ENCODE measurements at places on chromosomes 1 and 21.

DNA sequence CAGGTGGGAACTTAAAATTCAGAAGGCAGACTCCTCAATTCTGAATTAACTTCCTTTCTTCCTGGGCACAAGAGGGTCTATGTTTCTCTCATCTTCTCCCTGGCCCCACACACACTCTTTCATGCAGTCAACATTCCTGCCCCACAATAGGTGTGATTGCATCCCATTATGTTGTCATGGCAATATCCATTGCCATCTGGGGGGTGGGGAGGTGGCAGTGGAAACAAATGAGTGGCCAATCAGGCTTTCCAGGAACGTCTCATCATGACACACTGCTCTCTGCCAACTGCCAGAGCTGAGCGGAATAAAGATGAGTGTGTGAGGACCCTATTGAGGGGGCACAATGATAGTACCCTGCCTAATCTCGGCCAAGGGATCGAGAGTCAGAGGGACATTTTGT, 80.4 kb downstream of the KCND3 start:
- no peak for DNase-seq

DNA sequence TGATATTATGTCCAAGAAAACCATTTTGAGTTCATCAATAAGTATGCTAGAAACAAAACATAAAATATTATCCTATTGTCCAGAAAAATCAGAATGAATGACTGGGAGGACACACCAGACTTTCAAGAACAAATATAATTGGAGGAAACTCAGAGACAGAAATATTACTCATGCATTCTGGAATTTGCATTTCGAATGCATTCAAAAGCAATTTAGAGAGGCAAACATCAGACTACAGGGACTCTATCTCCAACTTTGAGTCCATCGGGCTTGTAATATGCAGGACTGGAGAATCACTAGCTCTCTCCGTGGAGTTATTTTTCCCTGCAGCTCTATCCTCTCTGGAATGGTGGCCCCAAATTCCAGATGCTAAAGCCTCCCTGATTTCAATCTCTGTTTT, 161.8 kb downstream of the CDC42BPA start:
- DNase-seq, result no peak

GRCh38 chr1:214857716-214858115, 224.8 kb upstream of the KCNK2 start:
- DNase-seq, result no peak

- DNase-seq, result no peak
Measured at GRCh38 chr1:66313429-66313828, 220.5 kb upstream of the SGIP1 start.

DNA sequence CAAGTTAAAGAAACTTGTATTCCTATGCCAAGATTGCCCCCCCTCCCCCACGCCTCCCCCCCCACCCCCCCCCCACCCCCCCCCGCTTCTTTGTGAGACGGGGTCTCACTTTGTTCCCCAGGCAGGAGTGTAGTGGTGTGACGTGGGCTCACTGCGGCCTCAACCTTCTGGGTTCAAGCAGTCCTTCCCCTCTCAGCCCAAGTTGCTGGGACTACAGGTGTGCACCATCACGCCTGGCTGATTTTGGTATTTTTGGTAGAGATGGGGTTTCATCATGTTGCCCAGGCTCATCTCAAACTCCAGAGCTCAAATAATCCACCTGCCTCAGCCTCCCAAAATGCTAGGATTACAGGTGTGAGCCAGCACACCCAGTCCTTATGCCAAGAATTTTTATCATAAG, 136.6 kb downstream of the POU2F1 start:
- no peak for DNase-seq

- no peak for DNase-seq
Measured at GRCh38 chr1:192552760-192553191, 22.8 kb upstream of the RGS1 start.

- no peak for DNase-seq
Measured at GRCh38 chr21:33688353-33688752, 46.1 kb downstream of the ITSN1 start.

DNA sequence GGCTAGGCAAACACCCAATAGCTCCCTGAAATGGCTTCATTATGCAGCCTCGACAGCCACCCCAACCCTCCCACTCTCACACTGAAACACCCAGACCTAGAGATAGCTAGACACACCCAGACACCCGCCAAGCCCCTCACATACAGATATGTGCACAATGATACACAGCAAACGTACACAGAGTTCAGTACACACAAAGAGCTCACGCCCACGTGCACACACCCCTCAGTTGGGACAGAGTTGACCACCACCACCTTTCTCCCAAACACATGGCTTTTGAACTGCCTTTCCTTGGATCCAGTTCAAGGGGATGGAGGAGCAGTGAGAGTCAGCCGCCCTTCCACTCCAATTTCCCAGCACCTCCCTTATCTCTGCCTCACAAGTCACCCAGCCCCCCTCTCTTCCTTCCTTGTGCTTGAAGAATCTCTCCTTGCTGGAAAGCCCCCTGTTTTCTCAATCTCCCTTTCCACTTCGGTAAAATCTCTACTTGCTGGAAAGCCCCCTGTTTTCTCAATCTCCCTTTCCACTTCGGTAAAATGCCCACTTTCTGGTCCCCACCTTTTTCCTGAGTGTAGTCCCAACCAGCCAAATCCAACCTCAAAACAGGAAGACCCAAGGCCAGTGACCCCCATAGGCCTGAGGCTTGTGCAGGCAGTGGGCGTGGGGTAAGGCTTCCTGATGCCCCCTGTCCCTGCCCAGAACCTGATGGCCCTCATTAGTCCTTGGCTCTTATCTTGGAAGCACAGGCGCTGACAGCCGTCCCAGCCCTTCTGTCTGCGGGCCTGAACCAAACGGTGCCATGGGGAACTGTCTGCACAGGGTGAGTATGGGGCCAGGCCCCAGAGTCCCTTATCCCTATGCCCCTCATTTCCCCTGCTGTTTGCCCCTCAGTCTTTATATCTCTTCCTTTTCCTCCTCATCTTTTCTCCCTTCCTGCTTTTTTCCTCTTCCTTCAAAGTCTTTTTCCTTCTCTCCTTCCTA, at the start of gene ACKR1:
Gene ACKR1, plus strand, starts transcription at position 715 of the 981 bp plus-strand sequence. Its CDS starts 85 bp downstream, at position 800.
- DNase-seq, result no peak

GRCh38 chr1:44660176-44660575, 14.1 kb downstream of the TMEM53 start:
- no peak for DNase-seq

GRCh38 chr1:116167625-116168276, 56.6 kb downstream of the MAB21L3 start:
- no peak for DNase-seq

- no peak for DNase-seq
Measured at GRCh38 chr1:173409613-173410012, 67.5 kb upstream of the PRDX6 start.

GRCh38 chr1:210440081-210440480, 111.4 kb downstream of the HHAT start:
- no peak for DNase-seq

- no peak for DNase-seq
Measured at GRCh38 chr1:226772446-226773139, 33.5 kb upstream of the ITPKB start.

DNA sequence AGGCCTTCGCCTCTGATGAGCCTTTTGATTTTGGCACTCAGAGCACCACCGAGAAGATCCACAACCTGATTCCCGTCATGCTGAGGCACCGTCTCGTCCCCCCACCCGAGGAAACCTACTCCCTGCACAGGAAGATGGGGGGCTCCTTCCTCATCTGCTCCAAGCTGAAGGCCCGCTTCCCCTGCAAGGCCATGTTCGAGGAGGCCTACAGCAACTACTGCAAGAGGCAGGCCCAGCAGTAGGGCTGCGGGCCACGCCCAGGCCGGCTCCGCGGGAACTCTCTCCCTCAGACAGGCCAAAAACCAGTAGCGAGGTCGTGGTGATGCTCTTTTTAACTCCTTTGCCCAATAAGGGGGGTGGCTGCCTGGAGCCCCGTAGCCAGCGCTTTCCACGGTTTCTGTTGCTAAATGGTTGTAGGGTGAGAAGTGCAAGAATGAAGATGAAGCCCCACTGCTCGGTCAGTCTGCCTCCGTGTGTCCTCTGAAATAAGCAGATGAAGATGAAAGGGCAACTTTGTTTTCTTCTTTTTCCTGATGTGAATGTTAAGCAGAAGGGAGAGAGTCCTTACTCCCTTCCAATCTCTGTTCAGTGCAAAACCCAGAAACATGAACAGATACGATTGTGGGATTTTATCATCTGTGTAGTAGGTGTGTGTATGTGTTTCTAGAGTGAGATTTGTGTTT, 46.5 kb downstream of the COQ8A start:
- no peak for DNase-seq

DNA sequence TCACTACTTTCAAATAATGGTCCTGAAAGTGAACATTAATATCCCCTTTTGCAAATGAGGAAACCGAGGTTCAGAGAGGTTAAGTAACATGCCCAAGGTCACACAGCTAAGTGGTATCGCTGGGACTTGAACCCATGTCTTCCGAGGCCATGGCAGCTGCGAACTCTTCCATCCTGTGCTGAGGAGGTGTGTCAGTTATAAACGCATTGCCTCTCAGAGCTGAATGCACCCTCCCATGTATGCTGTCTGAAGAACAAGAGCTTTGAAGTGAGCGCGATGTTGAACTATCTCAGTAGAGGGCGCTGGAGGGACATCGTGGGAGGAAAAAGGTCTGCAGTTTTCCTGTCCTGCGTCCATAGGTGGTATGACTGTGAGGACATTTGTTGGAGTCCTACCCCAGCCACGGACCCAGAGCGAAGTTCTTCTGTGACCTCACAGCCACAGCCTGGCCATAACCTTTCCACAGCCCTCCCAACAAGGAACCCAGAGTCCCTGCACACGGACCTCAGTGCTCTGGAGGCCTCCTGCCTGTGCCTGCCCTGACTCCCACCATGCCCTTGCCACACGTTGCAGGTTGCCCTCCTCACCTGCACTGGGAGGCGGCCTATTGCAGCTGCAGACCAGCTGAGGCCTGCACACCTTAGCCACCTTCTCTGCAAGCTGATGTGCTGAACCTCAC, 7.5 kb downstream of the MYOC start:
- DNase-seq, result peak; percentile 46

DNA sequence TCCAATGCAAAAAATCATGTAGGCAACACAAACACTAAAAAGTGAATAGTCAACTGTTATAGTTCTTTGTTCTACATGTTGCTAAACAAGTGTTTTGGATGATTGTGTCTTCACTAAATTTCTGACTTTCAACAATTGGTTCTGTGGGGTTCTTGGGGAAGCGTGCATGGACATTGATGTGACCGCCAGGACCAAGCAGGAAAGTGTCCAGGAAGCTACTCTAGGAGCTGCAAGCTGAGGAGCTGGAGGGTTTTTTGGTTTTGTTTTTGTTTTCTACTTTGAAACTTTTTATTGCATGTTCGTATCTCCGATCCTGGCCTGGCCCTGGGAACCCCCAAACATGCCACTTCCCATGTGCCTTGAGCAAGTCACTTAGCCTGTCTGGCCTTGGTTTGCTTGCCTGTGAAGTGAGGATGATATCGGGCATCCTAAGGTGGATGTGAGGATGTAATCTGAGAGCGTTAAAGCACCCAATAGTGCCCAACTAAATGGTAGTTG, 8.0 kb downstream of the TMPRSS3 start:
- no peak for DNase-seq

DNA sequence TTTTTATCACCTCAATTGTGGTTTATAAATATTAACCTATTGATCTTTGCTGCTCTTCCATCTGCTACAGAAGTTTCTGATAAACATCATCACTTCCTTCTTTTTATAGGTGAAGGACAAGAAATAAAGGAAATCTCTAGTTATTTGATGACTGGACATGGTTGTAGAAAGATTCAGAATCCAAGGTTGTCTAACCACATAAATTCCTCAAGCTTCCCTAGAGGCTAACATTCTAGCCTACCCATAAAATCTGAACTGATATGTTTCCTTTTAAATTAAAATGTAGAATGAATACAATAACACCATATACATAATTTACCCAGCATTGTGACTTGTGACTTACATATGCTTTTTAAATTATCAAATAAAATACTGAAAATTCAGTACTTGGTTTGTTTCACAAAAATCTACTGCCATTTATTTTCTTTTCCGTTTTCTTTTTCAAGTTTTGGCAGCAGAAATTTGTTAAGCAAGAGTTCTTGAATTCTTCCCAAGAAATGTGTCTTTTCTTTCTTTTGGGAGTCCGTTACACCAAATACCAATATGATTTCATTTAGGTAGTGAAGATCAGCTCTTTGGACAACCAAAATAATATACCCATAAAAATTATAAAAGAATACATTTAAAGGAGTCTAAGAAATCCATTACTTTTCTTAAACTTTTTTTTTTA, 513.2 kb upstream of the ADGRL2 start:
- no peak for DNase-seq

DNA sequence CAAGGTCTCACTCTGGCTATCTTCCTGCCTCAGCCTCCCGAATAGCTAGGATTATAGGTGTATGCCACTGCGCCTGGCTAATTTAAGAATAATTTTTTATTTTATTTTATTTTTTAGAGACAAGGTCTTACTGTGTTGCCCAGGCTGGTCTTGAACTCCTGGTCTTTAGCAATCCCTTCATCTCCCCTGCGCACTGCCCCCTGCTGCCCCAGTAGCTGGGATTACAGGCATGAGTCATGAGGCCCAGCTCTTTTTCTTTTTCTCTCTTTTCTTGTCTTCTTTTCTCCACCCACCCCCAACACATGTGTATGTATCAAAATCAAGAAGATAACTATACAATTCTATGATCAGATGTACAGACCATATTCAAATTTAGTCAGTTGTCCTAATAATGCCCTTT, 87.2 kb downstream of the PEX14 start:
- DNase-seq, result no peak
